Transverse colon (tissue), 4 donors: ENCODE measurements at places on chromosomes 11 and 22.

DNA sequence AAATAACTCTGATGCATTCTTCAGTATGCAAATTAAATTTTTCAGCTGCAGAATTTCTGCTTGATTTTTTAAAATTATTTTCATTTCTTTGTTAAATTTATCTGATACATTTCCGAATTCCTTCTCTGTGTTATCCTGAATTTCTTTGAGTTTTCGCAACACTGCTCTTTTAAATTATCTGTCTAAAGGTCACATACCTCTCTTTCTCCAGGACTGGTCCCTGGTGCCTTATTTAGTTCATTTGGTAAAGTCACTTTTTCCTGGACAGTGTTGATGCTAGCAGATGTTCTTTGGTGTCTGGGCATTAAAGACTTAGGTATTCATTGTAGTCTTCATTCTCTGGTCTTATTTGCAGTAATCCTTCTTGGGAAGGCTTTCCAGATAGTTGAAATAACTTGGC, 577.4 kb upstream of the LUZP2 start:
- DNase-seq: no peak

GRCh38 chr11:121291896-121292494, 576 bp upstream of the SC5D start:
- peak; percentile 11 for DNase-seq

DNA sequence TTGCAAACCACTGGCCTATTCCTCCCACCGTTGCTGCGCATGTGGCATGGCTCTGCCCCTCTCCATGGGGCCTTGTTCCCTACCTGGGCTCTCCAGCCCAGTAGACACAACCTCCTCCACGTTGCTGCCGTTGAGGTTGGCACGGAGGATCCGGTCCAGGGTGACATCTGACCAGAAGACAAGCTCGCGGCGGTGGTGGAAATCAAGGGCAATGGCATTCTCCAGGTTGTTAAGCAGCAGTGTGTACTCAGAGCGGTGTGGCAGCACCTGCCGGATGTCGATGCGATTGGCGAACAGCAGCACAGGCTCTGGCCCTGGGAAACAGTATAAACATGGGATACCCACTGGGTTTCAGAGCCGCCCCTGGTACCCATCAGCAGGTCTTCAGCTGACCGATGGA, 23.8 kb downstream of the LRP4 start:
- DNase-seq: no peak

- no peak for DNase-seq
Measured at GRCh38 chr22:43827926-43828724, 16.0 kb upstream of the EFCAB6 start.

GRCh38 chr22:21042978-21043859, 2.5 kb upstream of the LRRC74B start:
- DNase-seq: peak; percentile 35

DNA sequence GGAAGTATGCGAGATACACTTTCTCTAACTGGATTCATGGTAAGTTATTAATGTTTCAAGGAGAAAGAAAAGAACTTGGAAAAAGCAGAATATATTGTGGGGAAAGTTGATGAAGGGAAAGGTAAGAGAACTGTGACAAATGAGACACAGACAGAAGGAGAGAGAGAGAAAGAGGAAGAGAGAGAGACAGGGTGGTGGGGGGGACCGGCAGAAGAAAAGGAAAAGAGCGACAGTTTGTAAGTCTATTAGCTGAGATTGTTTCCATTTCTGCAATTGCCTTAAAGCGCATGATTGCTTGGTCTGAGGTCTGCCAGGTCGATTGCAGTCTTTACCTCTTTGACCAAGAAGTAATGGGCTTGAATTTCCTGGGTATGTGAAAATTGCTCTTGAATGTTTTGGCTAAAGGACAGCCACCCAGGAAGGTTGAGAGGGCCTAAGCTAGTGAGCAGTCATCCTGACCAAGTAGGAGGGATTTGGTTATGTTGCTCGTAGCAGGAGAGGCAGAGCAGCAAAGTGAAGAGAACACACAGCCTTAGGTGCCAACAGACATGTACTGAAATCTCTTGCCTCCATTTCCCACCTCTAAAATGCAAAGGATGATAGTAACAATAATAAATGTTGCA, 23.6 kb upstream of the TMA7B start:
- DNase-seq: no peak

- no peak for DNase-seq
Measured at GRCh38 chr22:50058061-50058905, at the start of gene TTLL8. TTLL8 (minus strand) TSS chr22:50058298.

GRCh38 chr11:130442737-130443136, 5.7 kb upstream of the ADAMTS15 start:
- no peak for DNase-seq

GRCh38 chr11:69178819-69179482, 23.2 kb downstream of the SMIM38 start:
- no peak for DNase-seq

DNA sequence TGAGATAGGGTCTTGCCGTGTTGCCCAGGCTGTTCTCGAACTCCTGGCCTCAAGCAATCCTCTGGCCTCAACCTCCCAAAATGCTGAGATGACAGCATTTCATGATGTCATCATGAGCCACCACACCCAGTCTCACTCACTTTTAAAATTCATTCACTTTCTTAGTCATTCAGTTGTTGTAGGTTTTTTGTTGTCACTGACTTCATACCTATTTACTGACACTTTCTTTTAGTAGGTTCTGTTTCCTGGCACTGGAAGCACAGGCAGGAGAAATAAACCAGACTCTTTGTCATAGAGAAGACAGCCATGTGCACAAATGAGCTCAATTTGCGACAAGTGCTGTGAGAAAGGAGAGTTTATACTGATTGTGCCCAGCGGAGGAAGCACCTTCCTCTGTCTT, 10.5 kb downstream of the ART5 start:
- DNase-seq: no peak

- DNase-seq: no peak
Measured at GRCh38 chr11:10566257-10566957, 2.1 kb downstream of the LYVE1 start.

GRCh38 chr11:62432695-62433094, 13.9 kb downstream of the SCGB1A1 start:
- no peak for DNase-seq

DNA sequence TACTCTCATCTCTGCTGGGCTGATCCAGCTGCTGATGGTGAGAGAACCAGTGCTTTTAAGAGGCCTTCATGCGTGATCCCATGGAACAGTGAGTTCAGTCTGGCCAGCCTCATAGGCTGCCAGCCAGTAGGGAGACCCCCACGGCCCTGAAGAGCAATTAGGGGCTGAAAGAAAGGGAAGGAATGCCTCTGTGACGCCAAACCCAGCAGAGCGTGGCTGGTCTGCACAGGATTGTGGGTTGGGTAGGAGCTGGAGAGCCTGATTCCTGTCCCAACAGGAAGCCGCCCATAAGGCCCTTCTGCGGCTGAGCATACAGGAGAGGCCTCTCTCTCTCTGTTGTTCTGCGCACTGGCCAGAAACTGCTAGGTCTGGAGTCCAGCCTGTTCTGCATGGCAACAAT, 181.5 kb upstream of the E2F8 start:
- DNase-seq: no peak

DNA sequence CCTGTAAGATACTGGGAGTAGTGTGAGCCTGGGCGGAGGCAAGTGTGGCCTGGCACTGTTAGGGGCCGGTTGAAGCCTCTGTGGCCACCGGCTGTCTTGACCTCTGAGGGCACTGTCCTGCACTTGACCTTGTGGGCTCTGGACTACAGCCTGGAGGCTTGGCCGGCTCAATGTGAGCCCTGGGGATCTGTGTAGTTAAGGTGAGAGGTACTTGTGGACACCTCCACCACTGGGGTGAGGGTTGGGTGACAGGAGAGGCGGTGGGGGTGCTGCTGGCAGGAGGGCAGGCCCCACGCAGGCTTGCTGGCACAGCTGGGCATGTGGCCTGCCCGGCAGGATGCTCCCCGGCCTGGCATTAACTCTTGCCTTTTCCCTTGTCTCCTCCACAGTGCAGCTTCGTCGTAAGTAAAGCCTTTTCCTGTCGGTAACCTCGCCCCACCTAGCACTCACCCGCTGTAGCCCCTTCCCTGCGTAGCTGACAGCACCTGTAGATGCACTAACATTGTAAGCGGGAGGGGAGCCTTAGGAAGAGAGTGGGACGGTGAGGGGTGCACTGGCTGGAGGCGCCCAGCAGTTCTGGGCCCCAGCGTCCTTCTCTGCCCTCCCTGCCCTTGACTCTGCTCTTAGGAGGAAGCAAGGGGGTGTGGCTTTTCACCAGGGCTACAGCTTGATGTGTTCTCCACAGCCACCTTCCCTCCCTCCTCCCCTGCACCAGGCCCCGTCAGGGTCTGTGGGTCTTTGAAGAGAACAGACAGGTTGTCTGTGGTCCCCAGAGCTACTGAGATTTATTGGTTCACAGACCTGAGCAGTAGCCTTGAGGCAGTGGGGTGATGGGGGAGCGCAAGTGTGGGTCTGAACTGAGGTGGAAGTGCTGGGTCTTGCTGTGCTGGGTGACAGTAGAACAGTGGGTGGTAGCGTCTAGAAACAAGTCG, 17.6 kb downstream of the INCENP start:
- no peak for DNase-seq

DNA sequence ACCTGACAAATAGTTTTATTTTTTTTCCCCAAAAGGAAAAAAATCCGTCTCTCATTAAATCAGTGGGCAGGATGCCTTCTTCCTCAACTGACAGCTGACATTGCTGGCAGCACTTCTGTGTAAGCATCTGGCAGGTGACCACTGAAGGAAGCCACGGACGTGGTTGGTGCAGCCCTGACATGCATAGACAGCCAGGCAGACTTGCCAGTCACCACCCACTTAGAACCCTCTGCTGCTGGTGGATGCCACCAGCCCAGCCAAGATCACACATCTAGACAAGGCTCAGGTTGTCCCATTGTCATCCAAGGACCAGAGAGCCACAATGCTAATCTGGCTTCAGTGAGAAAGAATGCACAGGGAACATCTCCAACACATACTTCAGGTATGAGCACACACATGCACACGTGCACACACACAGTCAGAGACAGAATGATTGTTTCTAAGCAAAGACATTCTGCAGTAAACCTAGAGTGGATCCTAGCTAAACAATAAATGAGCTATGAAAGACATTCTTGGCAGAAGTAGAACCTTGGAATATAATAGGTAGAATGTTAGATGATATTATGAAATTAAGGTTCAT, 49.8 kb upstream of the BMAL1 start:
- DNase-seq: no peak

DNA sequence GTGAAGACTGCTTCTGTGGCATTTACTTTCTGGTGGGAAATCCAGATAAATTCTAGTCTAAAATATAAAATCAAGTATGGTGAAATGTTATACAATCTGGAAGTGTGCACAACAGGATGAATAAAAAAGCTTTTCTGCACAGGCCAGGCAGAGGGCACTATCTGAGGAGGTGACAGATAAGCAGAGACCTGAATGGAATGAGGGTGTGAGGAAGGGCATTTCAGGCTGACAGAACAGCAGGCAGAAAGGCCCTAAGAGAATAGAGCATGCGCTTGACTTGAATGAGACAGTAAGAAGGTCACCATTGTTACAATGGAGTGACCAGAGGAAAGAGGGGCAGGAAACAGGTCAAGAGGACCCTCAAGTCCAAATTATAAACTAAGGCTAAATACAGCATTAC, 33.6 kb upstream of the FNBP4 start:
- DNase-seq: no peak

DNA sequence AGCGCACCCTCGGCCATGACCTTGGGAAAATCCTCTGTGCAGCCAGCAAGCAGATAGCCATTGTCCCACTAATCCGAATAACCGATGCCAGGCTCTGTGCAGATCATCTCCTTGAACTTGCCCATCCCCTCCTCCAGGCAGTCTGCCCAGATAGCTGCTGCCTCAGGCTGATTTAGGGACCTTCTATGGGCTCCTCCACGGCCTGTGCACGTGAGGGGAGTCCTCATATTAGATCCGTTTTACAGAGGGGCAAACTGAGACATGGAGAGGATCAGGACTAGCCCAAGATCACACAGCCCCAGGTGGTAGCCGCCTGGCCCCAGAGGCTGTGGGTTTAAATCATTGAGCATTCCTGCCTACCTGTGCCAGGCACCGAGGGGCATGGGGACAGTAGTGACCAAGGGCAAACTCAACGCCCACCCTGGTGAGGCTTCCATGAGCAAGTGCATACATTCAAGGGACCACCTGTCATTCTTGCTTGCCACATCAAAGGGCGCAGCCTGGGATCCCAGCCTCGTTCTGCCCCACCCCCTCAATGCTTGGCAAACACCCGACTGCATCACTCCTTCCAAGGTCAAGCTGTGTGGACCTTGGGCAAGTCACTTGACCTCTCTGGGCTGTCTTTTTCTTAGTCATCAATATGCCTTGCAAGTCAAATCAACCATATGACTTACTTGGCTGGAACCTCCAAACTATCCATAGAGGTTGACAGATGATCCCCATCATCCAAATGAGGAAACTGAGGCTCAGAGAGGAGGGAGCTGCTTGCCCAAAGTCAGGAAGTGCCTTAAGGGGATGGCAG, 131.6 kb downstream of the MN1 start:
- no peak for DNase-seq

- no peak for DNase-seq
Measured at GRCh38 chr11:93519179-93519578, 24.0 kb downstream of the SMCO4 start.

- no peak for DNase-seq
Measured at GRCh38 chr22:42307806-42308563, 37.5 kb upstream of the TCF20 start.

- no peak for DNase-seq
Measured at GRCh38 chr11:65526744-65527143, 1.9 kb downstream of the SCYL1 start.

DNA sequence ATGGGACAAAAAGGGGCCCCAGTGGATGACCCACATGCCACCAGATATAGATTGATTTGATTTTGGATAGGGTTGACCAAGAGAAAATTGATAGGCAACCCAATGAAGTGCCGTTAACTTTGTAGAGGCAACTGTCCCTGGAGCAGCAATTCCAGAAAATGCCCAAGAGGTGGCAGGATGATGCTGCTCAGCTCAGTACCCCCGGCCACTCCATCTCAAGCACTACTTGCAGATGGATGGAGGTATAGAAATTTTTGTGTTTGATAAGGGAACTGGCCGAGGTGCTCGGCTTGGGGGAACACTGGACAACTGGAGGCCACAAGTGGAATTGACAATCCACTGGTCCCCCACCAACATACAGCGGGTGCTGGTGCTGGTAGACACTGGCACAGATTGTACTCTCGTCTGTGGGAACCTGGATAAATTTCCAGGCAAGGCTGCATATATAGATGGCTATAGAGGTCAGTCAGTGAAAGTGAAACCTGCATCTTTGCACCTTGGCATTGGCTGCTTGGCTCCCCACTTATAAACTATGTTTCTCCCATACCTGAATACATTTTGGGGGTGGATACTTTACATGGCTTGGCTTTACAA, 86.3 kb downstream of the CCDC83 start:
- DNase-seq: peak; percentile 39

DNA sequence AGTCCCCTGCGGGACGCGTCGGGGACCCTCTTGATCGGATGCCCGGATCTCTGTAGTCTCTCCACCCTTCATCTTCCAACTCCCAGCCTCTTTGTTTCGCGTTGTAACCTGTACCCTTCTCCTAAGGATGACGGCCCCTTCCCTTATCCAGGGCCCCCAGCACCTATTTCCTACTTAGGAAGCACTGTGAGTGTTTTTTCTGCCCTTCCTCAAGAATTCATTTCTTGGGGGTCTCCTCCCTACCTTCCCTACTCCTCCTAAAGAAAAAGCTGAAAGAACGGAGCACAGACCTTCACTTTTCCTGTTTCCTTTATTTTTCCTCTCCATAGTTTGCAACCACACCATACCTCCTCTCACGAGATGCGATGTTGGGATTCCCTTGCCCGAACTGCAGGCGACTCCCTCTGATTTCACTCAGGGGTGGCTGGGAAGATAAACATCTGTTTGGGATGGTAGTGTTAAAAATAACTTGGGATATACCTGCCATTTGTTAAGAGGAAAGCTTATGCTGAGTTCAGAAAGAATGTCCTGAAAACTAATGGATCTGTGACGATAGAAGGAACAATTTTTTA, 593 bp downstream of the FAM118B start:
- DNase-seq: no peak
